ENCODE measurements at places on chromosomes 6 and 20.

GRCh38 chr20:20641783-20642182 lies 70.7 kb downstream of the RALGAPA2 start:
- DNase-seq: no peak

DNA sequence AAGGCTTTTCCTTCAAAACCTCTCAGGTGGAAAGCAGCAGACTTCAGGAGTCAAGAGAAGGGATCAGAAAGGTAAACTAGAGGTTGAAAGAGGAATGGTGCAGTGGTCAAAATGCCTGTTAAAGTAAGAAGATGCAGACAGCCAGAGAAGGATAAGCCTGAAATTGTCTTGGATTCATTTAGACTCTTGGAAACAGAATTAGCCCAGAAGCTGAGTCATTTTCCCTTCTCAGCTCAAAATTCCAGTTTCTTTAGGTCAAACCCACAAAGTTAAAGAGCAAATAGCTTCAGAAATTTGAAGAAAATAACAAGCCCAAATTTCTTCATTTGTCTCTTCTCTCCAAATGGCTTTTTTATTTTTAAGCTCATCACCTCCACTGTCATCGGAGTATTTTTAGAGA lies 73.9 kb downstream of the DHX35 start:
- no peak for DNase-seq

GRCh38 chr6:137881522-137881886 lies 14.4 kb downstream of the TNFAIP3 start:
- no peak for DNase-seq

DNA sequence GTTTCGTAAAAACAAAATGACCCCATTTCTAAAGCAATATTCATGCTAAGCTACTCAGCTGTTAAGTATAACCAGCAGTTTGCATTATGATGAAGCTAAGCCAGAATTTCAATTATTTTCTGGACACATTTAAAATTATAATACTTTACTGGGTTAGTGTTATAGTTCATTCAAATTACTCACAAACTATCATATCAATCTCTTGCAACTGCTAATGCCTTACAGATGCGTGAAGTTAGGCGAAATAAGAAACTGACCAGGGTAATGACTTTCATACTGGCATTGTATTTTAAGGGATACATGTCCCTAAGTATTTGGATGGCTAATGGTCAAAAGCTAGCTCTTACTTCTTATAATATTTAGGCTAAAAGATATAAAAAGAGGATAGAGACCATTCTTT lies 249.6 kb downstream of the TSHZ2 start:
- DNase-seq: no peak

DNA sequence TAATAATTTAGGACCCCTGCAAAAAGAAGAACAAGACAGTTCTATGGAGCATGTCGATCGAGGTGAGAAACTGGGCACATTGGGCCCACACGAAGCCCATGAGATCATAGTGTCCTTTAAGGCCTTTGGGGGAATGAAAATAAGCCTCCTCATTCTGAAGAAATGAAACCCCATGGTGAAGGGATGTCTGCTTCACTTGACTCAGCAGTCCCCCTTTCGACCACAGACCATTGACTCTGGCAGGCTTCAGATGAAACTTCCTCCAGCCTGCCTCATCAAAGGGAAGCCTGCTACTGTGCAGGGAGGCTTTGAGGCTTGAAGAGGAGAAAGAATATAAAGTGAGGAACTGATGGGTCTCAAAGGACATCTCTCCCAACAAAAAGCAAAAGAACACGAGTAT lies 144.2 kb upstream of the FBXL4 start:
- no peak for DNase-seq

GRCh38 chr6:111572216-111572706 lies 33.4 kb downstream of the TRAF3IP2 start:
- DNase-seq: peak; percentile 45

Measured in DMS79 treated with DMSO at 0.1 percent for 48 hours (cell line).